ENCODE measurements at places on chromosomes 5 and 9.

GRCh38 chr5:20524991-20525529 is 537.1 kb upstream of the CDH18 start:
- DNase-seq = no peak

DNA sequence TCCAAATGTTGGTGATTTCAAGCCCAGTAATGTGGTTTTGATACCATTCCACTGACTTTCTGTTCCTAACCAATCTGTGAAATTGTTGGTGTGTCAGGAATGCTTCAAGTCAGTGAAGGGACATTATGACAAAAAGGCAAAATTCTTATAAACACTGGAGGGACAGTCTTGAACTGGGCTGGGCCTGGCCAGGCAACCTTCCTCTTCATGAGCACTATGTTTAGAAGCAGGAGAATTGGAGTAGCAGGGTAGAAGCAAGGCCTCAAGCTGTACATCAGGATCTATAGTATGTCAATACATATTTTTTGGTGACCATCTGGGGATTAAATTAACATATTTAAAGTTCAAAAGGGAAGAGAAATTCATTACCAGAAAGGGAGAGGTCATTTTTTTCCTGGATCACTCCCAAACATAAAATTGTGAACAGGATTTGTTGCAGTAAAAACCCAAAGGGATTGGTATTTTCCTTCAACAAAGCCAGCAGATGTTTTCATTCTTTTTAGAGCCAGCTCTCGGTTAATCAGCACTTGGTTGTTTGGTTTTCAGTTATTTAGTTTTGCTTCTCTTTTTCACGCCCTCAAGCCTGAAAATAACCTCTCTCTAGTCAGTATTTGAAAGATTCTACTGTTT is 77.9 kb upstream of the PIK3R1 start:
- DNase-seq = no peak

DNA sequence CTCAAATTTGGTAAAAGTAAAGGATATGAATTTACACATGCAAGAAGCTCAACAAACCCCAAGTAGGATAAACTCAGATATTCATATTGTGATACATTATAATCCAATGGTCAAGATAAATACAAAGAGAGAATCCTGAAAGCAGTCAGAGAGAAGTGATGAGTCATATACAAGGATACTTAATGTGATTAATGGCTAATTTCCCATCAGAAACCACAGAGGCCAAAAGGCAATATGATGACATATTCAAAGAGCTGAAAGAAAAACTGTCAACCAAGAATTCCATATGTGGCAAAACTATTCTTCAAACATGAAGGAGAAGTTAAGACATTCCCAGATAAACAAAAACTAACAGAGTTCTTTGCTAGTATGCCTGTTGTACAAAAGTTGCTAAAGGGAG is 19.5 kb upstream of the IRF1 start:
- no peak for DNase-seq

DNA sequence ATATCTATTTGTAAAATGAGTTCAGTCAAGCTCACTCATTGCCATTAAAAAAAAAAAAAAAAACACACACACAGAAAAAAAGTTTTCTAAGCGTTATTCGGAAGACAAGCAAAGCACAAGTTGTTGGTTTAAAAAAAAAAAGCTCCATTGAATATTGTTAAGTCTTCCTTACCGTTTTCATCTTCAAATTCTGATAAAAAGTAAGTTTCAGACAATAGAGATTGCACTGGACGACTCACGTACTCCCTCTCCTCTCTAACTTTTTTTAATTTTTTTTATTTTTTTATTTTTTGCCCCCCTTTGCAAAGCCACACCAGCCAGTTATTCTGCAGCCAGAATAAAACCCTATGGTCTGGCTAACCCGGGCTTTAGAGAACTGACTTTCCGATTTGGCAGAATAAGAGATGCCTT is 544 bp downstream of the ADAMTS6 start:
- DNase-seq = no peak

- DNase-seq = peak; percentile 87
Observed at GRCh38 chr9:6645355-6646292, at the start of gene GLDC. Gene GLDC (minus strand): TSS chr9:6645729. CDS start chr9:6645499, 230 bp downstream.

DNA sequence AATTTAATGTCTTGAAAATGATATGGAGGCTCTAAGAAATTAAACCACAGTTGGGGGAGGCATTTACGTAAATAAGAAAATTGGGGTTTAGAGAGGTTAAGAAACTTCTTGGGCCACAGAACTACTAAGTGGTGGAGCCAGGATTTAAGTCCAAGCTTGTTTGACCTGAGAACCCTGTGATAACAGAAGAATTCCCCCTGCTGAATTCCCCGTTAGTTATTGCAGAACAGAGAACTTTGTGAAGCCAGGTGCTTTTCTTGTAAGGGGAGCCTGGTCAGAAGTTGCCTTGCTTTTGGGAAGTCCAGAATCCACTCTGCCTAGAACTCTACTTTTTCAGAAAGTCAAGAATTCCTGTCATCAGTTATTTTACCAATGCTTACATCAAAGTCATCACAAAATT is 309.3 kb upstream of the SEMA6A start:
- DNase-seq = no peak

DNA sequence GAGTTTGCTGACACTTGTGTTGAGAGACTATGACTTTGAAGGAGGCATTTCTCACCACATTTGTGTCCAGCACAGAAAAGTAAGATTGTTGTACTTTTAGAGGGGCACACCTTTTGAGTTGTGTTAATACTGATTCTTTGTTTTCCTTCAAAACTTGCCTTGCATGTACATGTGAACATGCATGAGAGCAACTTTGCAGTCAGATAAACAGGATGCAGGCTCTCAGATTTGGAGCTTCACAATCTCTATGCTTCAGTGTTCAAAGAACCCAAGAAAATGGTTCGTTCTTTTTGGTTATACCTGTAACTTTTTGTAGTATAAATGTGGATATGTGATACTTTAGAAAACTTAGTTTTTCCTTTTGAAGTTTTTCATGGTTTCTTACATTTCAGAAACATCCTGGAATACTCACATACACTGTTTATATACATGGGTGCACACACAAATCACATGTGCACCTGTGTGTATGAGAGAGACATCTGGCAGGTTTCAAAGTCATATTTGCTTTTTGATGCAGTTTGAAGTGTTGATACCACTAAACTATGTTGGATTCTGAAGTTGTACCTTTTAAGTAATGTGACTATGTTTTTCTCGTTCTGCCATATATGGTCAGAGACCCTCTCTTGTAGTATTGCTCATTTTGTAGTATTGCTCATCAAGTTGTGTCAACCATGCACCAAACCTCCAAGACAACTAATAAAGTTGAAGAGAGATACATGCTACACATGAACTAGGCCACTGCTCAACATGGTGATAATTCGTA is 190.7 kb downstream of the CD180 start:
- no peak for DNase-seq

- no peak for DNase-seq
Observed at GRCh38 chr5:57383093-57383861, 99.3 kb downstream of the ACTBL2 start.

All from GM18507 (cell line).